HTR-8/SVneo (cell line): ENCODE measurements at places on chromosomes 4 and X.

DNA sequence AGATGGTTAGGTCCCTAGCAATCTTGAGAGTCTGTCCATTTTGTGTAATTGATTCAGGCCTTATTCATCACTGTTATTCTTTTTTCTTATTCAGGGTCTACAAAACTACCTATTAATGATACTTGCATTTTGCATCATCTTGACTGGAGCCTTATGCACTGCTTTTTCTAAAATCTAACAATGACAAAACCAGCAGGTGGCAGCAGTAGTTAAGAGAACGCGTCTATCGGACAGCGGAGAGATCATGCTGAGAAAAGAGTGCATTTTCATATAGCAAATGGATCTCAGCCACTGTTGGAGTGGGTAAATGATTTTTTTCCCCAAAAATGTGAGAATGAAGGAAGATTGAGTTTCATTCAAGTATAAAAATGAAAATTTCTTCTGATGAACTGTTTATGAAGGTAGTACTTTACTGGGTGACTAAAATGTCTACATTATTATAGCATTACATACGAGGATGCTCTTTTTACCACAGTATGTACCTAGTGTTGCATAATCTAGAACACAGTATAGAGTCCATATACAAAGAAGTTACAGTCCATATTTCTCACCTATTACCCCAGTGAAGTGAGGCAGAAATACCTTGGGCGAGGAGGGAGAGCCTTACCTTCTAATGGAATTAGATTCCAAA, 43.2 kb downstream of the TMEM144 start:
- peak; percentile 40 for DNase-seq

- peak; percentile 30 for DNase-seq
These were observed 233.9 kb upstream of the MAB21L2 start for GRCh38 chr4:150348079-150348478.

GRCh38 chr4:5460106-5460801, 248.1 kb downstream of the EVC2 start:
- peak; percentile 43 for DNase-seq

- no peak for DNase-seq
These were observed 94.3 kb downstream of the CT47B1 start for GRCh38 chrX:120781403-120781802.

DNA sequence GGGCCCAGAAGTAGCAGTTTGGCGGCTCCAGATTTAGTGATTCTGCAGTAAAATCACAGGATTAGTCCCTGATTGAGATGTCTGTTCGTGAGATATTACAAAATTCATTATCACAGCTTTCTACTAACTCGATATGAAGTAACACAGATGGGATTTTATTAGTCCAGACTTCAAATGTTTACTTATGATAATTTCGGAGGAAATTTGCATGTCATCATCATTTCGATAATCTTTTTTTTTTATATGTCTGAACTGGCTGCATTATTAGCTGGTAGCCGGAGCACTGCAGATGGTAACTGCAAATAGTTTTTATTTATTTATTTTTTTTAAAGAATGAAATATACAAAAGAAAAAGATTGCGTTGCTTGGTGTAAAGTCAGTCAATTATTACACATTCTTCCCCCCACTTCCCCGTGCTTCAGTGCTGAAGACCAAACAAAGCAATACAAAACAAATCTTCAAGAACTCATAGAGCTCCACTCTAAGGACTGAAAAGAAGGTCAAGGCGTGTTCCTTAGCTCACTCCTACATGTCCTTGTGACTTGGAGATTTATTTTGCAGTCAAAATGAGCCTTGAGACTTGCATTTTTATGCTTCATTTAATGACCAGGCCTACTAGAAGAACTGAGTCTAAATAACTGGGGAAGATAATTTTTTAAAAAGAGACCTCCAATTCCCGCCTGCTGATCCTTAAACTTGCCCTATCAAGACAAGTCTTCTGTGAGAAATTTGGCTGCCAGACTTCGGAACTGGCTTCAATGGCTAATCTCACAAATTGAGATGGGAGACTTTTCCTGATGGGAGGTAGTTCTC, 11.7 kb upstream of the PITX2 start:
- DNase-seq: no peak

DNA sequence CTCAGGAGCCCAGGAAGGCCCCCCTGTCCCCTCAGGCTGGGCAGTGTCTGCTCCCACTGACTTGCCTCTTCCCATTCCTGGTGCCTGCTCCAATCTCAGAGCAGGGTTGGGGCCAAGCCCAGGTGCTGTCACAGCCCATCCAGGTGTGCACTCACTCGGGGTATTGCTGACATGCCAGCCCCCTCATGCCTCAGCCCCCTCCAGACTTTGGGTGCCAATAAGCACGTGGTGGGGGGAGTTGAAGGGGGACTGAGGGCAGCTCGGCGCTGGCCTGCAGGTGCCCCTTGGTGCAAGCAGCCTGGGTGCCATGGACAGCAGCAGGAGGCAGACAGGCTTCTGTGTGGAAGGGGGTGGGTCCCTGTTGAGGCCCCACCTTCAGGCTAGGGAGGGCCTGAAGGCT, 28.4 kb downstream of the NAA11 start:
- DNase-seq: no peak

GRCh38 chrX:30270639-30271038, 23.7 kb downstream of the MAGEB1 start:
- no peak for DNase-seq

GRCh38 chrX:120111611-120112010, 4.1 kb downstream of the RHOXF1 start:
- no peak for DNase-seq

- no peak for DNase-seq
These were observed 270.2 kb downstream of the TLL1 start for GRCh38 chr4:166143227-166143626.

DNA sequence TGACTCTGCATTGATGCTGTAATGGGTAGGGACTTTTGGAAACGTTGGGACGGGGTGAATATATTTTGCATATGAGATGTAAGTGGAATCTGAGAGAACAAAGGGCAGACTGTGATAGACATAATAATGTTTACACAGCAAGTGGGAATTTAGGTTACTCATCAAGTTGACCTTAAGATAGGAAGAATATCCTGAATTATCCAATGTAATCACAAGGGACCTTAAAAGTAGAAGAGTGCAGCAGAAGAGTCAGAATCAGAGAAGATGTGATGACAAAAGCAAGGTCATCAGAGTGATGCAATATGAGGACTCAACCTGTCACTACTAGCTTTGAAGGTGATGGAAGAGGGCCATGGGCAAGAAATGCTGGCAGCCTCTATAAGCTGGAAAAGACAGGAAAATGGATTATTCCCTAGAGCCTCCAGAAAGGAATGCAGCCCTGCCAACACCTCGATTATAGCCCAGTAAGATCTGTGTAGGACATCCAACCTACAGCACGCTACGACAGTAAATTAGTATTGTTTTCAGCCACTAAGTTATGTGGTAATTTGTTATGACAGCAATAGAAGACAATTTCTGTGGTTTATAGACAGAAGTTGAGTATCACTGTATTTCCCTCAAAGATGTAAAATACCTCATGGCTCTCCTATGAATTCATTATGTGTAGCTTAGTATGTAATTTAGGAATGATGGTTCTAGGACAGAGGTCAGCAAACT, 26.4 kb downstream of the MORC4 start:
- no peak for DNase-seq

- DNase-seq: no peak
These were observed 107.9 kb downstream of the ZNF827 start for GRCh38 chr4:145830699-145831098.

DNA sequence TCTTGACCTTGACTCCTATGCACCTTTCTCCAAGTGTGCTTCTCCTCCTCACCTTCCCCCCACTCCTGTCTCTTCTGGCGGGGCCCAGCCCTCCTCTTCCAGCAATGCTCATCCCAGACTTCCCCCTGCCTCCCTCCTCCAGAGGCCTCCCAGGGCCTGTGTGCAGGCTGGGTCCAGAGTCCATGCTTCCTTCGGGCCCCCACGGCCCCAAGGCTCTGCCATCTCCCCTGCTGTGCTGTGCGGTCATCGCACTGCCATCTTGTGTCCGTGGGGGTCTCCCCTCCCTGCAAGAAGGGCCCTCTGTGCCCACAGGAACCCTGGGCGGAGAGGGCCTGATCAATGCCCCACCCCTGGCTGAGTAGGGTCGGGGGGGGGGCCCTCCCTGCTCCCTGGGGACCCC, 27.3 kb downstream of the ATP2B3 start:
- no peak for DNase-seq

- no peak for DNase-seq
These were observed 851 bp downstream of the POLR2B start for GRCh38 chr4:56979421-56980072.

DNA sequence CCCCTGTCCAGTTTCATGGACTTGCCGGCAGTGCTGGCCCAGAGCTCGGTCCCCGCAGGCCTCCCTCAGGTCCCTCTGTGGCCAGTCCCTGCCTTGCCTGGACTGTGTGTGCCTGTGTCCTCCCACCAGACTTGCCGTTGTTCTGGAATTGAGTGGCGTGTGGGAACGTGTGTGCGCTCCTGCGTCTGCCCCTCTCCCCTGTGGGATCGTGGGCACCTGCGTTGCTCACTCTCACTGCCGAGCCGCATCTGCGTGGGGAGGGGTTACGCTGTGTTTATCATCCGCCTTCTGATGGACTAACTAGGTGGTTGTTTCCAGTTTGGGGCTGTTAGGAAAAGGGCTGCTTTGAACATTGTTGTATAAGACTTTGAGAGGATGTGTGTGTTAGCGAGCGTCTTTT, 21.2 kb downstream of the PCGF3 start:
- no peak for DNase-seq

DNA sequence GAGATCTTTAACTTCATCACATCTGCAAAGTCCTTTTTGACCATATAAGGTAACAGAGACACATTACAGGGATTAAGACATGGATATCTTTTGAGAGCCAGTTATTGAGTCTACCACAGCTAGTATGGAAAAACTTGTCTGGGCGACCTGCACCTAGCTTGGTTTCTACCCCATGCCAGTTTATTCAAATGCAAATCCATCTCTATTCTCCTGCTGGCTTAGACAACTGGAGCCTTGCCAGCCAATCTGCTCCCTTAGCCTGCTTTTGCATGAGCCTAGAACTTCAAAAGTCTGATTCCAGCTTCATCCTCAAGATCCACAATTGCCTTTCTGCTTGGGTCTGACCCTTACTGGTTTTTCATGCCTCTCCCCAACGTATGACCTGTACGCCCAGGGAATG, 212.0 kb upstream of the AFF2 start:
- no peak for DNase-seq

- DNase-seq: no peak
These were observed 383.0 kb upstream of the TENM3 start for GRCh38 chr4:181860157-181860556.

GRCh38 chrX:119189595-119189994, 46.5 kb upstream of the PGRMC1 start:
- no peak for DNase-seq

GRCh38 chr4:39994406-39994805, 16.7 kb upstream of the PDS5A start:
- DNase-seq: no peak

DNA sequence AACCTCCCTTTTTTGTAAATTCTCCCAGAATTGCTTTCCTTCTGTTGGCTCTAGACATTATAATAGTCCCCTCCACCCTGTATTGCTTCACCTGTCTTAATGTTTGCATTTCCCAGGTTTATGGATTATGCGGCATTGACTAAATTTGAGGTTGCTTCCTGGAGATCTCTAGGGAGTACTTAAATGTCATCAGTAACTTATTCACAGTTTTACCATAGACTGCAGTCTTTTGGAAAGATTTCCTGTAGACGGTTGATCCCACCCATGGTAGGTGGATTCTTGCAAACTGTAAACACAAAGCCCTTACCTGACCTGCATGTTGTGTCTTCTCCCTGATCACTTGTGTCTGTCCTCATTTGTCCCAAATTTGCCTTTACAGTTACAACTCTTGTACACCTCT, 6.2 kb upstream of the NOX1 start:
- no peak for DNase-seq

DNA sequence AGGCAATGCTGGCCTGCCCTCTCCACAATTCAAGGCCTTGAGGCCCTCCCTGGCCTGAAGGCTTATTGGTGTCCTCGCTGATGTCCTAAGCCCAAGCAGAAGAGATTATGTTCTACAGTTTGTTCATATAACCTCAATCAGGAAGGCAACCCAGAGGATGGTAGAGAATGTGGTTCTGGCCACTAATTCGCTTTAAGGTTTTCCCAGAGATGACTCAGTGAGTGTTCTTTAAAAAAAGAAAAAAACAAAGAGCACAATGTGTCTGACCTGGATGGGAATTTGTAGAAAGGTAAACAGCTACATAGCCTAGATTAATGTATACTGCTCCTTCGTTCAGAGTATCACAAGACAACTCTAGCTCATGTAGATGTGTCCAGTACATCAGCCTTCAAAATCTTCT, 66.0 kb downstream of the MANBA start:
- no peak for DNase-seq

DNA sequence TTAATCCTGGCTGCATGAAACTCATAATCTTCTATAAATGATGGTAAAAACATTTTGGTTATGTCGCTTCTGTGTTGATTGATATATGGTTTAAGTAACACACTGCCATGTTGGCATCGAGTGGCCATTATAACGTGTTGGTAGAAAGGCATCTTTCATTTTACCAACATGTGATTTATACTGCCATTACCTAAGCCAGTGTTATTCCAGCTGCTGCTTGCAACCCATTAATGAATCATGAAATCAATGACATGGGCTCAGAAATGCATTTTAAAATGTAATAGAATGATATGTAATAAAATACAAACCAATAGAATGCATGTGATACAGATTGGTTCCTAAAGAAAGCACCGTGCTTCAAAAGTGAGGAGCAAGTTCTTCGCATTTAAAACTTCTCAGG, 102.0 kb downstream of the VEGFC start:
- DNase-seq: no peak

DNA sequence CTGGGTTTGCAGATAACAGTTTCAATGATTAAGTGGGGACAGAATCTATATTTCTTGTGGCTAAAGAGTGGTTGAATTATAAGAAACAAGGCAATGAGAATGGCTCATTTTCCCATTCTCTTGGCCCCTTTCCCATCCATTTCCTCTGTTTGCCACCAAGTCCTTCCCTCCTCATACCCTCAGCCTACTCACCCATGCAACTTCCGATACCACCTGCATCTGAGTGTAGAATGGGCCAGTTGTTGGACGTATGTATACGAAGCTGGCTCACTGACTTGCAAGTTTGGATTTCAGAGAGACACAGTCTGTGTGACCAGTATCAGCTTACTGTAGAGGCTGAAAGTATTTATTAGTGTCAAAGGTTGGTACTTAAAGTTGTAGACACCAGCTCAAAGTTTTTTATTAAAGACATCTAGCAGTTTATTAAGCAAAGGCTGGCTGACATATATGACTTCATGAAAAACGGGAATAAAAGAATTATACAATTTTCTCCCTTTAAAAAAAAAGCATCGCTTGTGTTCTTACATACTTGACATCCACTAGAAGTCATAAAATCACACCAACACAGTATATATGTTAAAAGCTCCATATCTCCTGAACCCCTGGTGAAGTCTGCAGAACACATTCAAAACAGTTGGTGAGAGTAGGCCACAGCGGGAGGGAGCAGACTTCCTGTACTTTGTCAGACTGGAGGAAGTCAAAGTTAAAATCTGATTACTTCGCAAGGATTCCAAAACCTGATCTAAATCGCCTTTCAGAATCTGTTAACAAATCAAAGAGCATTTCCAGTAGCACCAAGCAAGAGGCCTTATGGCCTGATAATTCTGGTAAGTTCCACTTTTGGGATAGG, 22.4 kb upstream of the STIM2 start:
- no peak for DNase-seq
